Common myeloid progenitor, CD34-positive (primary cell): ENCODE measurements at places on chromosomes 7 and 10.
A peak's percentile ranks its signal among the peaks of the same experiment; 100 is the strongest.

DNA sequence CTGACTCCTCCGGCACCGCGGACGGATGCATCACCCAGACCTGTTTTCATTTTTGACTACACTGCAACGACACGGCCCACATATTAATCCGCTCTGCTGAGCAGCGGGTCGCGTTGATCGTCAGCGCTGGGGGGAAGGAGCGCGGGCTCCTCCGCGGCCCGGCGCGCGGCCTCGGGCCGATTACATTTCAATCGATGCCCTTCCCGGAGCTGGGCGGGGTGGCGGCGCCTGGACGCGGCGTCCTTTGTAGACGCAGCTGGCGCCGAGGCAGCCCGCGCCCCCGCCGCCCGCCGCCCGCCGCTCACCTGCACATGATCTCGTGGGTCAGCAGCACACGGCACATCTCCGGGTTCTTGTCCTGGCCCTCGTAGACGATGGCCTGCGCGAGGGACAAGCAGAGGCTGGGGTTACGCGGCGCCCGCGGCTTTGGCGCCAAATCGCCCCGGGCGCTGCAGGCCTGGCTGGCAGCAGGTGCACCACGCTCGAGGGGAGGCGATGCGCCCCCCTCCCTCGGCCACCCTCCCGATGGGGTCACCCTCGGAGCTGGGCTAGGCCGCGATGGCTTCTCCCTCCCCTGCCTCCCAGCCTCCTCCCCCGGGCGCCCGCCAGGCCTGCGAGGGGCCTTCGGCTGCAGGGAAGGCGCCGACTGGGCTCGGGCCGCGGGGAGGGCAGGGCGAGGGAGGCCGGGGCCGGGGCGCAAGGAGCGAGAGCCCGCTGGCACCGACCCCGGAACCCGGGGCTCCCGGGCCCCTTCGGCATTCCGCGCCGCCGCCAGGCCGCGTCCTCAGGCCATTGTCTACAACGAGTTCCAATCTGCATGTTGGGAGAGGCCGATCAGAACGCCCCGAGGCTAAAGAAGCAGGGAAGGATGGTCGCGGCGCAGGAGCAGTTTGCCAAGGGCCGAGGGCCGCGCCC is 5.2 kb downstream of the EBF3 start:
- no peak for DNase-seq
- no peak overlapping the region for H3K27ac ChIP-seq
- H3K4me1 ChIP-seq = peaks cover 32% of the 10 kb centered on the region
- H3K27me3 ChIP-seq = peaks cover 100% of the 10 kb centered on the region

GRCh38 chr10:118961436-118961835 is 68.1 kb upstream of the NANOS1 start:
- no peak overlapping the region for H3K4me3 ChIP-seq
- no peak for DNase-seq
- no peak overlapping the region for H3K27ac ChIP-seq
- no peaks in the 10 kb centered on the region for H3K36me3 ChIP-seq
- H3K27me3 ChIP-seq = no peaks in the 10 kb centered on the region

GRCh38 chr10:118358327-118358726 is 16.2 kb upstream of the FAM204A start:
- peaks cover 14% of the 10 kb centered on the region for H3K27me3 ChIP-seq
- DNase-seq = no peak
- no peaks in the 10 kb centered on the region for H3K4me1 ChIP-seq
- H3K36me3 ChIP-seq = no peaks in the 10 kb centered on the region
- no peak overlapping the region for H3K4me3 ChIP-seq
- no peak overlapping the region for H3K27ac ChIP-seq

DNA sequence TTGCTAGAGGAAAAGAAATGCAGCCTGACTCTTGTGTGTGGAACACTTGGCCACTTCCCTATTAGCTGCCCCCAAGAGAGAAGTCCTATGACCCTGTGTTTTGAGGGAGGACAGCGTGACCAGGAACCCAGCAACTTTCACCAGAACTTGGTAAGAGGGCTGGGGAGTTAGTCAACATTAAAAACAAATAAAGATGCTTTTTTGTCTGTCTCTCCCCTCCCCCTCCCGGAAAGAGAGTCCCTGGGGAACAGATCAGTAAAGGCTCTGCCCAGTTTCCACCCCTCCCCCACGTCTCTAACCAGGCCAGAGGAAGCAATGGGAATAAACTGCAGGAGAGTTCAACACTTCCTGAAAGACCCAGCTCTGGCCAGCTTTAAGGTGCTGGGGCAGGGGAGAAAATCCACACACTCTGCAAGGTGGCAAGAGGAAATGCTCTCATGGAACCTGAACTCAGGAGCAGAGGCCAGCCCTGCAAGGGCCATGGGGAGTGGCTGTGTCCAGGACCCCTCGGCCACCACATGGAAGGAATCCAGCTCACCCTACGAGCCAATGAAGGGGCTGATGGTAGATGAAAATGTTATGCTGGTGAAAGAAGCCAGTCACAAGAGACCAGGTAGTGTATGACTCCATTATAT is 21.5 kb downstream of the SH3PXD2A start:
- DNase-seq = no peak
- H3K36me3 ChIP-seq = no peaks in the 10 kb centered on the region
- no peaks in the 10 kb centered on the region for H3K27me3 ChIP-seq
- no peak overlapping the region for H3K4me3 ChIP-seq

DNA sequence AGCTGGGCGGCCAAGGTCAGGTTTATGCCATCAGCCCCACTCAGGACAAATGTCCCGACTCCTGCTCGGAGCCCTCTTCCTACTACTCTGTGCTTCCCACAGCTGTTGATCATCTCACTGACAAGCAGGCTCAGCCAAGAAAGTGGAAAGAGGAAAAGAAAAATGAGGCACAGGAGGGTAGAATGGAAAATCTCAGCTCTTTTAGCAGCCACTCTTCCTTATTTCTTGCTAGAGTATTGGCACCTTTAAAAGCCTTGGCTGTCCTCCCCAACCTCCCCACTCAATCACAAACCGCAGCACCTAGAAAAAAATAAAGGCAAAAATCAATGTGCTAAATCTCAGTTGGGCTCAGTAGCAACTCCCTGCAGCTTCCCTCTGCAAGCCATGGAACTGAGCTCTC is 35.3 kb upstream of the AGK start:
- H3K27me3 ChIP-seq = peaks cover 42% of the 10 kb centered on the region
- peaks cover 7% of the 10 kb centered on the region for H3K4me1 ChIP-seq
- H3K27ac ChIP-seq = no peak overlapping the region
- no peak for DNase-seq
- no peak overlapping the region for H3K4me3 ChIP-seq

DNA sequence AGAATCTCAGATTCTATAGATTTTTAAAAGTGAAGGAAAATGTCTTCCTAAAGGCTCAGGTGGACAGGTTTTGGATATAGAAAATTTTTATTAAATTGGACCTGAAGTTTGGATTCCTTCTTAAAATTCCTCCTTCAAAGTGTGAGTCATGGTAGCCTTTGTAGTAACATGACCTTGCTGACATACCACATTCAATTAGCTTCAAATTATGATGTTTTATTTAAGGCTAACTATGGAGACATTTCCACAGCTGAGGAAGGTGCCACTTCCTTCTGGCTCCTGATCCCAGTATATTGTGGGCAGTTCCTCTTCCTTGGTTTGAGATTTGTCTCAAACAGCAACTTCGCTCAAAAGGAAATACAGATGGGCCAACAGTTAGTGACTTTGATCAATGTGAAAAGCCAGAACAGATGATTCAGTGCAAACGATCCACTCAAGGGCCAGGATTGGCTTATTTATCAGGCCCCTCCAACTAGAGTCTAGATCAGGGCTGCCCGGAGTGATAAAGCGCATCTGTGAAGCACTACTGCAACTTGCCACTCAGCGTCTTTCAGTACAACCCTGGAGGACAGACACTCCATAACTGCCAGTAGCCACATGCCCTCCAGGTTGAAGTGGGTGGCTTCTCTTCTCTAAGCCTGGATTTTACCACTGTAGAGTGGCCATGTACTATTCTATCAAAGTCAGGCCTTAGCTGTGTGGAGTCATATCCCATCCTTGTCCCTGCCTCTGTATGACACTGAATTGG is 573.5 kb downstream of the KIF20B start:
- no peaks in the 10 kb centered on the region for H3K4me1 ChIP-seq
- H3K27ac ChIP-seq = no peak overlapping the region
- no peaks in the 10 kb centered on the region for H3K27me3 ChIP-seq
- DNase-seq = no peak
- H3K4me3 ChIP-seq = no peak overlapping the region
- H3K36me3 ChIP-seq = no peaks in the 10 kb centered on the region

DNA sequence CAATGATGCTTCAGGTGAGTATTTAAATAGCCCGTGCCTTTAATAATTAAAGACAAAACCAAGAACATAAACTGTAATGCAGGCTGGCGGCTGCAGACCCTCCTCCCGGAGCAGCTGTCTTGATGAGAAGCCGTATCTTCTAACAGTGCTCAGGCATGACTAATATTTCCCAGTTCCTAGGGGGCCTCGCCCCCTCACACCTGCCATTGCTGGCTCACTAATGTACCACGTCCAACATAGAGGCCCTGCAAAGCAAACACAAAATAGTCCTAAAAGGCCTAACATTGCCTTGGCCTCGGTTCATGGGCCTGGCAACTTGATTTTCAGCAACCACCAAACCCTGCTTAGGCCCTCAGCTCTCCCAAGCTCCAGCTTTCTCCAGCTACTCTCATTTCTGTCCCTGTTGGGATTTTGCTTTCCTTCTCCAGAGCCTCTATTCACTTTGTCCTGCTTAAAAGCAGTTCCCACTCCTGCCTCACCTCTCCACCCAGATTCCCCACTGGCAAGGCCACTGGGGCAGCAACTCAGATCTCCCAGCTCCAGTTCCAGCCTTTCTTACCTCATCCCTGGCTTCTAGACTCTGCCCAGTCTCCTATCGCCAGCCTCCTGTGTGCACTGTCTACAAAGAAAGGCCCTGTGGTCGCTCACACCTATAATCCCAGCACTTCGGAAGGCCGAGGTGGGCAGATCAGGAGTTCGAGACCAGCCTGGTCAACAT is 16.2 kb downstream of the SORBS1 start:
- H3K4me3 ChIP-seq = no peak overlapping the region
- no peaks in the 10 kb centered on the region for H3K27me3 ChIP-seq
- no peaks in the 10 kb centered on the region for H3K36me3 ChIP-seq
- no peak overlapping the region for H3K27ac ChIP-seq
- H3K4me1 ChIP-seq = no peaks in the 10 kb centered on the region
- DNase-seq = no peak

GRCh38 chr7:2566890-2567678 is 8.3 kb downstream of the IQCE start:
- H3K27ac ChIP-seq = no peak overlapping the region
- no peaks in the 10 kb centered on the region for H3K27me3 ChIP-seq

DNA sequence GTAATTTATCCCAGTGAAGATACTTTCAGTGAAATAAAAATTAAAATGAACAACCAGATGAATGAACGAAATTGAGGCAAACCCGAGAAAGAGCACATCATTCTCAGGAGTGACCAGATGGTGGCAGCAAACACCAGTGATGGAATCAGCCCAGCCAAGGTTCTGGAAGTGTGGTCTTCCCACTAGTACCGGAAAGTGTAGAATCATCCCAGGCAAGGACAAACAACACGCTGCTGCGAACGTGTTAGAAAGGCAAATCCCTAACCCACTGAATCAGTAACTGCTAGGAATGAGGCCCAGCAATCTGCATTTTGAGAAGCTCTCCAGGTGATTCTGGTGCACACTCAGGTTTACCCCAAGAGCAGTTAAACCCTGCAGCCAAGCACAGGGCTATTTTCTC is 15.5 kb upstream of the SLC18A3 start:
- H3K4me1 ChIP-seq = no peaks in the 10 kb centered on the region
- no peaks in the 10 kb centered on the region for H3K36me3 ChIP-seq
- no peak overlapping the region for H3K27ac ChIP-seq
- DNase-seq = peak; percentile 28

DNA sequence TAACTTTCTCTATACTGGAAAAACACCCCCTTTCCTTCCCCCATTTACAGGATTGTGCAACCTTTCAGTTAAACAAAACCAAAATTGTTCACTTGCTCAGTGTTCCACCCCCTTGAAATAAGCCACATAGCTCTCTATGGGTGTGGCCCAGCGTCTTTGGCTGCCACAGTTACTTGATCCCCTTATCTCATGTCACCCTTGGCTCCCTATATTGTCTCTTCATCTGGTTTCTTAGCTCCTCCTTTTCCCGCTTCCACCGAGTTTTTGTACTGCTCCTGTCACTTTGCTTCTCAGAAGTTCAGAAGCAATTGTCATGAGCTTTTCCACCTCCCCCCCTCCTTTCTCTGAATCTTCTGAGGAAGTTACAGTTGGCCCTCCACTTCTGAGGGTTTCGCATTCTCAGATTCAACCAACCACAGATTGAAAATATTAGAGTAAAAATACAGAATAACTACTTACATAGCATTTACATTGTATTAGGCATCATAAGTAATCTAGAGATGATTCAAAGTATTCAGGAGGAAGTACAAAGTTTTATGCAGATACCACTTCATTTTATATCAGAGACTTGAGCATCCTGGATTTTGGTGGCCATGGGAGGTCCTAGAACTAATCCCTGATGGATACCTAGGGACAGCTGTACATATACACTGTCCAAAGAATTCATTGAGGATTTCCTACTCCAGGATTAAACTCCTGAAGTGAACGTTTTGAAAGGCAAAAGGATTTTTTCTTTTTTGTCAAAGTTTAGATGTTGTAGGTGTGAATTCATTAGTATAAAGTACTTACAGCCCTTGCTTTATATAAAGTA is 60.4 kb downstream of the ADD3 start:
- peaks cover 39% of the 10 kb centered on the region for H3K4me1 ChIP-seq
- no peaks in the 10 kb centered on the region for H3K36me3 ChIP-seq
- H3K27ac ChIP-seq = no peak overlapping the region
- no peak overlapping the region for H3K4me3 ChIP-seq
- H3K27me3 ChIP-seq = no peaks in the 10 kb centered on the region

GRCh38 chr10:124520558-124521428 is 59.2 kb downstream of the LHPP start:
- H3K4me1 ChIP-seq = peaks cover 11% of the 10 kb centered on the region
- no peaks in the 10 kb centered on the region for H3K27me3 ChIP-seq
- DNase-seq = no peak
- H3K36me3 ChIP-seq = no peaks in the 10 kb centered on the region
